ENCODE measurements at places on chromosomes 6 and 20. TPM values are rescaled to one million over a fixed set of nuclear protein-coding genes. Genes with fewer than 3 reads are reported as not detected.
A peak's percentile ranks its signal among the peaks of the same experiment; 100 is the strongest.

The ATXN1 gene
- total RNA-seq = 13.9 TPM

The CFAP206 gene
- 0.28 TPM for total RNA-seq

The LPIN3 gene
- total RNA-seq = 1.7 TPM

The MUCL3 gene
- total RNA-seq = not detected

The EYA2 gene
- 2.5 TPM for total RNA-seq

- H3K36me3 ChIP-seq = peaks cover 56% of the 10 kb centered on the region
- H3K4me3 ChIP-seq = no peak overlapping the region
- H3K27me3 ChIP-seq = no peaks in the 10 kb centered on the region
- peak overlapping the region; percentile 82 for H3K27ac ChIP-seq
Measured at GRCh38 chr20:50130995-50131394, 18.0 kb upstream of the UBE2V1 start.

GRCh38 chr6:13355043-13355945 is 27.0 kb upstream of the TBC1D7 start:
- no peaks in the 10 kb centered on the region for H3K36me3 ChIP-seq
- no peak overlapping the region for H3K4me3 ChIP-seq
- peak overlapping the region; percentile 94 for H3K27ac ChIP-seq
- no peaks in the 10 kb centered on the region for H3K27me3 ChIP-seq
- peak; percentile 99 for DNase-seq

DNA sequence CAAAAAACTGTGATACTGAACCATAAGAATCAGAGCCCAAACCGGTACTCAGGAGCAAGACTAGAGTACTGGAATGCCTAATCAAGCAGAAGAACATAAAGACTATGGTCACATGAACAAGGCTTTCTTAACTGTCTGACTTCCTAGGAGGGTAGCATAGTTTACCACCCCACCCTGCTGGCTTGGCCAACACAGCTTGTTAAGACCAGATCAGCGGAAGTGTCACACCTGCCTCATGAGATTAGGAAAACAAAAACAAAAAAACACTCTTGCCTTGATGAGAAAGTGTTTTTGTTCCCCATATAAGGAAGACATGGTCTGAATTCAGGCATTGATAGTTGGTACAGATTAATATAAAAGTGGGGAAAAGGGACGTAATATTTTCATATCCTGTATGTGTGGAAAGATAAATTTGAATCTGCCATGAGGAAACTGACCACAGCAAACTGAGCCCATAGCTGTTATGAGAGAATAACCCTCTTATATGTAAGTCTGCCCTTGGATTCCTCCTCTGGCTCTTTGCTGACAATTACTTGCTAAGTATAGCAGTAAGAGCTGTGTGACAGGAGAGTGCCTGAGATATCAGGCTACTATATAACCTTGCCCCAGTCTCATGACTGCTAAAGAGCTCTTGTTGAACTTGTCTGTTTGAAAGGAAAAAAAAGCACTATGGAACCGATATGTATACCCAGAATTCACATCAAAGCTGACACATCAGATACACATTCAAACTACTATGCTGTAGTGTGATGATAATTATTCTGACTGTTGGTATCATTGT is 197.1 kb downstream of the EPHA7 start:
- H3K4me3 ChIP-seq = no peak overlapping the region
- H3K27ac ChIP-seq = no peak overlapping the region
- H3K27me3 ChIP-seq = no peaks in the 10 kb centered on the region
- no peaks in the 10 kb centered on the region for H3K4me1 ChIP-seq

GRCh38 chr20:23302801-23303200 is 47.8 kb upstream of the NXT1 start:
- no peaks in the 10 kb centered on the region for H3K27me3 ChIP-seq
- no peak for DNase-seq
- no peaks in the 10 kb centered on the region for H3K36me3 ChIP-seq
- no peaks in the 10 kb centered on the region for H3K4me1 ChIP-seq
- H3K27ac ChIP-seq = no peak overlapping the region

- peaks cover 3% of the 10 kb centered on the region for H3K4me1 ChIP-seq
- H3K36me3 ChIP-seq = peaks cover 1% of the 10 kb centered on the region
- no peak overlapping the region for H3K27ac ChIP-seq
- no peak for DNase-seq
- no peaks in the 10 kb centered on the region for H3K27me3 ChIP-seq
Measured at GRCh38 chr6:56936466-56936865, 18.4 kb upstream of the BEND6 start.

- DNase-seq = peak; percentile 41
- no peak overlapping the region for H3K27ac ChIP-seq
- H3K4me3 ChIP-seq = no peak overlapping the region
- H3K36me3 ChIP-seq = no peaks in the 10 kb centered on the region
- H3K27me3 ChIP-seq = no peaks in the 10 kb centered on the region
Measured at GRCh38 chr6:113299531-113299930, 557.6 kb upstream of the MARCKS start.

- 0 out of 2 replicates have a peak, but pooled peaks cover 3% of the 10 kb centered on the region for H3K4me1 ChIP-seq
- H3K27ac ChIP-seq = peak overlapping the region; percentile 73
- peaks cover 11% of the 10 kb centered on the region for H3K36me3 ChIP-seq
- H3K4me3 ChIP-seq = peak overlapping the region; percentile 33
Measured at GRCh38 chr20:3980260-3981131, 34.9 kb downstream of the RNF24 start.

GRCh38 chr6:132101535-132101934 is 150.4 kb upstream of the CCN2 start:
- no peaks in the 10 kb centered on the region for H3K27me3 ChIP-seq
- H3K27ac ChIP-seq = no peak overlapping the region
- DNase-seq = no peak
- H3K4me1 ChIP-seq = peaks cover 5% of the 10 kb centered on the region
- H3K4me3 ChIP-seq = no peak overlapping the region
- no peaks in the 10 kb centered on the region for H3K36me3 ChIP-seq

GRCh38 chr6:106748547-106749207 is 119.3 kb downstream of the QRSL1 start:
- H3K4me3 ChIP-seq = no peak overlapping the region
- 0 out of 2 replicates have a peak, but pooled peaks cover 1% of the 10 kb centered on the region for H3K27me3 ChIP-seq
- no peak for DNase-seq

GRCh38 chr20:6086868-6087267 is 33.0 kb upstream of the LRRN4 start:
- no peak overlapping the region for H3K4me3 ChIP-seq
- no peak overlapping the region for H3K27ac ChIP-seq
- H3K36me3 ChIP-seq = no peaks in the 10 kb centered on the region
- H3K4me1 ChIP-seq = no peaks in the 10 kb centered on the region
- no peaks in the 10 kb centered on the region for H3K27me3 ChIP-seq
- no peak for DNase-seq

DNA sequence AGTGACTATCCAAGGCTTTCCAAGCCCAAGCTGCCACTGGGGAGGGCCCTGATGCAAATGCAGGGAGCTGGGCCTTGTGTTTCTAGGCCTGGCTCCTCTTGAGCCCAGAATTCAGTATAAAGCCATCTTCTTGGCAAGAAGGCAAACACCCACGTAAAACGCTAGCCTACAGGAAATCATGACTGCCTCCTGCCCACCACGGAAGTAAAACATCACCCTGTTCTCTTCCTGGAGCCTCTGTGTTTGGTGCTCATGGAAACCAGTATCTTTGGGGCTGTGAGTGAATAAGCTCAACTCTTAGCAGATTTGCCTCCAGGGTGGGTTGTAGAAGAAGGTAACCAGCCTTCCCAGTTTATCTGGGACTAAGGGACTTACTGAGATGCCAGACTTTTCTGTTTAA is 271.0 kb downstream of the ZNF217 start:
- H3K27me3 ChIP-seq = no peaks in the 10 kb centered on the region
- no peak overlapping the region for H3K27ac ChIP-seq
- H3K4me1 ChIP-seq = no peaks in the 10 kb centered on the region
- no peak for DNase-seq

GRCh38 chr20:10167040-10167439 is 51.6 kb upstream of the SNAP25 start:
- no peak overlapping the region for H3K4me3 ChIP-seq
- H3K36me3 ChIP-seq = no peaks in the 10 kb centered on the region
- H3K27ac ChIP-seq = no peak overlapping the region
- H3K4me1 ChIP-seq = no peaks in the 10 kb centered on the region

- H3K27me3 ChIP-seq = no peaks in the 10 kb centered on the region
- no peak overlapping the region for H3K27ac ChIP-seq
- H3K36me3 ChIP-seq = no peaks in the 10 kb centered on the region
- peak overlapping the region; percentile 9 for H3K4me3 ChIP-seq
- peak; percentile 16 for DNase-seq
- no peaks in the 10 kb centered on the region for H3K4me1 ChIP-seq
Measured at GRCh38 chr20:8602389-8603116, 466.3 kb upstream of the PLCB4 start.

Measured in IMR-90 (cell line).